ENCODE measurements at places on chromosomes 5 and 9.

DNA sequence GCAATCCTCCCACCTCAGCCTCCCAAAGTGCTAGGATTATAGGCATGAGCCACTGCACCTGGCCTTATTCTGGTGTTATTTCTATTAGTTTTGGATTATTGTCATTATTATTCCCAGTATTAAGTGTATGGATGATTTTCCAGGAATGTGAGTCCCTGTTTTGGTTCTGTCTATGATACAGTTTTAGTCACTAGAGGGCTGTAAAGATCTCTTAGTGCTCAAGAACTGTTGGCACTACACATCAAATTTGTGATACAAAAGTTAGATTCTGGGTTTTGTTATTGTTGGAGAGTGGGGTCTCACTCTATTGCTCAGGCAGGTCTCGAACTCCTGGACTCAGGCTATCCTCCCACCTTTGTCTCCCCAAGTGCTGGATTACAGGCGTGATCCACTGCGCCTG is 12.1 kb downstream of the CCL28 start:
- DNase-seq = no peak

GRCh38 chr5:154479944-154480750 is 2.1 kb upstream of the HAND1 start:
- DNase-seq = no peak

DNA sequence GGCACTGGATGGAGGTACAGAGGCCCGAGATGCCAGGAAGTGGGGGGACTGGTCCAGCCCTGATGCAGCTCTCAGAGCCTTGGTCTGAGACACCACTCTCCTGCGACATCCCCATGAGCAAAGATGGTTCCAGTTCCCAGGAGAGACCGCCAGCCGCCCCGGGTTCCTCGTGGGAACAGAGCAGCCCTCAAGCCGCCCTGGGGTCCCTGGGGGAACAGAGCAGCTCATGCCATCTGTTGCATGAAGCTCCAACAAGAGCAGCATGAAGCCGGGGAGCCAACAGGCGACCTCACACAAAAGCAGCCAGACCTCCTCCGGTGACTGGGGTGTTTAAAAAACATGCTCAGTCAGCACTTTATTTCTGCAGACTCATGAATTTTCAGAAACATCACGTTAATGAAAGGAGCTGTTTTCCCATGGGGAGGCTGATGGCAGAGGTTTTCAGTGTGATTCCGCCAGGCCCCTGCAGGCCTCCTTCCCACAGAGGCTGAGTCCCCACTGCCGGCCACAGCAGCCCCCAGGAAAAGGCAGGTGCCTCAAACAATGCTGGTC is 6.2 kb downstream of the SLC6A18 start:
- DNase-seq = no peak

DNA sequence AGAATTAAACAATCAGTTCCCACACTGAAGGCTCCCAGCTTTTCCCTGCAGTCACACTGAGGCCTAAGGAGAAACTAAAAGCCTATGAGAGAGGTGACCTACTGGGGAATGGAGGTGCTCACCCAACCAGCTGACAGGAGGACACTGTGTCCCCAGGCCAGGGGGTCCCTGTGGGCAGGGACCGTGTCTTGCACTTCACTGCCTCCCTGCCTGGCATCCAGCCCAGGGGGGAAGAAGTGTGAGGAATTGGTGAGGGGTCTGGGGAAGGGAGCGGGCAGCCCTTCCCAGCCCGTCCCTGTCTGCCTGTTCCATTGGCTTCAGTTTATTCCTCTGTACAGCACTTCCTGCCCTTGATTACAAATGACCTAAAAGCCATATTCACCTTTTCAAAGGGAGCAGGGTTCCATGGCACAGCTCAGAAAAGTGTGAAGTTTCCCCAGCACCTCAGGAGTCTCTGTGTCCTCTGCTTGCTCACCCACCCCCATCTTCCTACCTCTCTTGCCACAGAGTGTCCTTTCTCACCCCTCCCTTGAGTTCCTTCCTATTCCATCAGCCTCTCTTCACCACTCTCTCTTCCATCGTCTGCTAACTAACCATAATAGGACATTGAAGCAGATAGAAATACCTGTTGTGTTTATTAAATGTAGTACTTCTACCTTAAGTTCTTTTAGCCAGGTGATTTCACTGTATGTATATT is 12.9 kb downstream of the OTULINL start:
- DNase-seq = no peak

GRCh38 chr9:130681769-130682420 is 11.7 kb upstream of the EXOSC2 start:
- DNase-seq = no peak

DNA sequence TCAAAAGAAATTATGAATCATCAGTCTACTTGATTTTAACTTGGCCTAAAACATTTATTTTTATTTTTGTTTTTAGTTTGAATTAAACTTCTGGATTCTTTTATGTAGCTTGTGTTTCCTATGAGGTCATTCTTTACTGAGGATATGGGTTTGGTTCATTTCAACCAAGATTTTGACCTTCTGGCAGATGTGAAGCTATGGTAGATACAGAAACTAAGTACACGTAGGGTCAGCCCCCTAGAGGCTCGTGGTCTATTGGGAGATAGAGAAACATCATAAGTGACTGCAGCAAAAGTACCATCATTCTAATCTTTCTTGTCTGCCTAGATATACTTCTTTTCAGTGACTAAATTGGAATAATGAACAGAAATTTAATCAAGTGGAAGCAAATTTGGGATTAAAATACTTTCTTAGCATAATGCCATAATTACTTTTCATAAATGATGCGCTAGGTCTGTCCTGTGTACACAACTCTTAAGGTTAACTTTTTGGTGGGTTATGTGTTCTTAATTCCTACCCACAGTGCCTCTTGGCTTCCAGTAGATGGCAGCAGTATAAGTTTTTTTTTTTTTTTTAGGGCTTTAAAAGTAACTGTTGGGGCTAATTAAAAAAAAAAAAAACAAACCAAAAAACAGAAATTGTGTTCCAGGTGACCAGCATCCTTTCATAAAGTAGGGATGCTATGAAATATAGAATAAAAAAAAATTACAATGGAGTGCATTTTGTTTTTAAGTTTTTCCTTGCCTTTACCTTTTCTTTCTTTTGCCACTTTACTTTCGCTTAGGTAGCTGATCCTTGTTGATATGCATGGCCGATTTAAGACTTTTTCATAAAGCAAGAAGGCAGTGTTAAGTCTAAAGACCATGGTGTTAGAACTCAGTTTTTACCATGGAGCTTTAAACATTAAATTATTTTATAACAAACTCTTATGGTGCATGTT is 49.9 kb downstream of the LRRTM2 start:
- DNase-seq = no peak

DNA sequence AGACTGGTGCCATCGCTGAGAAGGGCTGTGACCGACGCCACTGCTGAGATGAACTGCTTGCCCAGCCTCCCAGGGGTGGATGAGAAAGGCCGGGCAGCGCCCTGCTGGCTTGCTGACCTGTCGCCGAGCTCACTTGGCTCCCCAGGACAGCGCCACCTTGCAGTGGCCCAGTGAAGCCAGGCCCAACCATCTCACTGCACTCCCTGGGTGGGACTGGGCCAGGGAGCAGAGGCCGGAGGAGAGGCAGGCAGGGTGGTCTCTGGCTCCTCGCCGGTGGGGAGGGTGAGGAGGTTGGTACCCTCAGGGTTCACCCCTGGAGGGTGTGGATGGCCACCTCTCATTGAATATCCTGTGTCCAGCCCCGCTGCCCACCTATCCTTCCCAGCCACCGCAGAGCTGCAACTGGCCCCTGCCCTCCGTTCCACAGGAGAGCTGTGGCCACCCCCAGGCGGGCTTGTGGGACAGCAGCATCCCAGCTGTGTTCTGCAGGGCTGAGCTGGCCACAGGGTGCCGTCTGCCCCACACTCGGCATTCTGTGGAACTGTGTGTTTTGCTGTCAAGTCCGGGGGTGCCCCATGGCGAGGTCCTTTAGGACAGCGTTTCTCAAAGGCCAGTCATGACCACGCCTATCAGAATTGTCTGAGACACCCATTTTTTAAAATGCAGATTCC is 41.0 kb upstream of the FCN2 start:
- DNase-seq = no peak

- no peak for DNase-seq
Measured at GRCh38 chr5:133881576-133882388, 86.6 kb downstream of the C5orf15 start.

GRCh38 chr5:150627731-150628545 is 12.5 kb upstream of the SYNPO start:
- no peak for DNase-seq

GRCh38 chr5:126441230-126441629 is 18.0 kb downstream of the GRAMD2B start:
- no peak for DNase-seq

GRCh38 chr9:38638881-38639576 is 18.6 kb upstream of the ANKRD18A start:
- DNase-seq = no peak

- no peak for DNase-seq
Measured at GRCh38 chr5:143634689-143635088, 177.3 kb upstream of the HMHB1 start.

DNA sequence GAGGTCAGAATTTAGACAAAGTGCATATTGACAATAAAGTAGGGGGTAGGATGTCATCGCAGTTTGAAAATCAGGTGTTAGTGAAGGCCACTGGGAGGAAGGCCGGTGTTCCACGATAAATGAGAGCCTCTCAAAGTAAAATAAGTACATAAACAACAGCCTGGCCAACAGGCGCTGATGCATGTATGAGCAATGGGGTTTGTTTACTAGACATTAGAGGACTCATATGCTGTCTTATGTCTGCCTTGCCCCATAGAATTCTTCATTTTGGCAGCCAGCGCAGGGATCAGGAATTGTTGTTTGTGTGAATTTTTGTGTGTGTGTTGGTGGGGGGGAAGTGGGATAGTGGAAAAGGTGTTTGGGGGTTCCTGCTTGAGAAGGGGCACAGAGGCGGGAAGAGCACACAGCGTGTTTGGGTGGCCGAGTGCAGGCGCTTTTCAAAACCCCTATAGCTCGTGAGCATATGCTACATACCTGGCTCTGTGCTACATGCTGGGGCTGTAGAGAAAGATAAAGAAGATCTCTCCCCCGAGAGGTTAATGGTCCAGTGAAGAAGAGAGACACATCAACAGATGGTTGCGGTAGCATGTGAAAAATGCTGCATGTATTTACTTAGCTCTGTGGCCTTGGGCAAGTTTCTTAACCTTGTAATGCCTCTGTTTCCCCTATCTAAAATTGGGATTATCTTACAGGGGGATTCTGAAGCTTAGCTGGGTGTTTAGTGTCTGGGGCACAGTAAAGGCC is 11.5 kb downstream of the SNX30 start:
- no peak for DNase-seq

GRCh38 chr9:78015241-78015640 is 16.4 kb downstream of the GNAQ start:
- DNase-seq = no peak

DNA sequence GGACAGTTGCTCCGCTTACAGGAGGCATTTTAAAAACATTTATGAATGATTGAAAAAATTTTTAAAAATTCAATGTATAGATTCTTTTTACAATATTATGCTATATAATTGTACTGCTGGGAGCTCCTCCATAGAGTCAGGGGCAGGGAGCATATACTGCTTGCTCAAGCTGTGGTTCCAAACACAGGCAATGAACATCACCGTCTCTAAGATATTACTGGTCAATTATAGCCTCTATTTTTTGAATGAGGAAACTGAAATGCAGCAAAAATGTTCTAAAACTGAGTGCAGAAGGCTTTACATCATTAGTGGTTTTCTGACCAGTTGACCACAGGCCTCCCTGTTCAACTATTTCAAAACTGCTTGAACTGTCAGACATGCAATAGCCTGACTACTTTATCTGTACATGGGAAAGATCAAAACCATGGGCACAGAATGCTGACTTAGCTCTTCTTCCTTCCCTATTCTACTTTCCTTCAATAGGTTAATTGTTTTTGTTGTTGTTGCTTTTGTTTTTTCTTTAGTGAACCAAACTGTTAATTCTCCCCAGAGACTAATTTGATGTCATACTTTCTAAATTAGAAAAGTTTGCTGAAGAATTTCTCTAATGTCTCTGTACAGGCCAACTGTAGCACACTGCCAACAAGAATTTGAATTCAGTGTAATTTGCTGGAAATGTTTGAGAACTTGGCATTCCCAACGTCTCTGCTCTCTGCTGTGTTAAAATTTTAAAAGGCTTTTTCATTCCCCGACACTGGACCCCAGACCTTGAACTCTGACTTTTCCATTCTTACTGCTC is 107.6 kb upstream of the MPDZ start:
- no peak for DNase-seq

DNA sequence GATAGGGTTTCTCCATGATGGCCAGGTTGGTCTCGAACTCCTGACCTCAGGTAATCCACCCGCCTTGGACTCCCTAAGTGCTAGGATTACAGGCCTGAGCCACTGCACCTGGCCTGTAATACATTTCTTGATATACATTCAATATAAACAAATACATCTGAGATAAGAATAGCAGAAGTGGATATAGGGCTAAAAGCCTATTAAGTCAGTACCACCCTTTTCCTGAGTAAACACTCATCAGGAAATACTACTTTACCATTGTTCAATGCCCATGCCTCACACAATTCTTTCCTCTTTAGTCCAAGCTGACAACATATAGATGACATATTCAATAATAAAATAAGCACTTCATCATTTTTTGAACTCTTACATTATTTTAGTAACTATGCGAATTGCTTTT is 64.8 kb downstream of the MRPS27 start:
- no peak for DNase-seq

DNA sequence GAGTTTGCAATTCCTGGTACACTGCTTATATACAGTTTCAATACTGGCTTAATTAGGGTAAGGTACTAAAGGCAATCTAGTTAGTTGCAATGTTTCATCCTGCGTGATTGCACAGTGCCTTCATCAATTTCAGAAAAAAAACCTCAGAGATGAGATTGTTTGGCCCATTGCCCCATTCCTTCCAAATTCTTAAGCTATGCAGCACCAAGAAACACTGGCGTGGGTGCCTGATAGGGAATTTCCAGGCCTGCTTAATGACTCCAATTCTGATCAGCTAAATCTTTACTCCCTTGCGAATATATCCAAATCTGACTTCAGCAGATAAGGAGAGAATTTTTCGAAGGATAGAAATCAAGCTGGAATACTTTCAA is 35.9 kb upstream of the GAS1 start:
- no peak for DNase-seq

DNA sequence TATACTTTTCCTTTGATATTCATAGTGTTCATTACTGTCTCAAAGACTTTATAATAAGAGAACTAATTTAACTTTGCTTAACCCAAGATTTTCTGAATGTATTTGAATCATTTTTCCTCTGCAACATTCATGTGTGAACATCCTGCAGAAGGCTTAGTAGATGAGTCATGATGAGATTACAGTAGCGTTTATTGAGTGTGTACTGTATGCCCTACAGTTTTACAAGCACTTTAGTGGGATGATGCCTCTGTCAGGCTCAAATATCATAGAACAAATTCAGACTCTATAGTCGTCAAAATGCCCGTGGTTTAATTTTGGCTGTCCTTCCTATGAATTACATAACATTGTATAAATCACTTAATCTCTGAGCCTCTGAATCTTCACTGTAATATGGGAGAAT is 41.2 kb downstream of the FYB1 start:
- no peak for DNase-seq

GRCh38 chr5:136120529-136120928 is 12.1 kb upstream of the SMAD5 start:
- no peak for DNase-seq
